Nephron progenitor cell (in vitro differentiated cells): ENCODE measurements at places on chromosomes 6 and 20.

- H3K4me1 ChIP-seq = peaks cover 12% of the 10 kb centered on the region
- no peak overlapping the region for H3K4me3 ChIP-seq
- no peak for DNase-seq
- H3K36me3 ChIP-seq = peaks cover 23% of the 10 kb centered on the region
- peaks cover 4% of the 10 kb centered on the region for H3K27me3 ChIP-seq
These were observed 303.8 kb upstream of the THEMIS start for GRCh38 chr6:128204616-128205015.

DNA sequence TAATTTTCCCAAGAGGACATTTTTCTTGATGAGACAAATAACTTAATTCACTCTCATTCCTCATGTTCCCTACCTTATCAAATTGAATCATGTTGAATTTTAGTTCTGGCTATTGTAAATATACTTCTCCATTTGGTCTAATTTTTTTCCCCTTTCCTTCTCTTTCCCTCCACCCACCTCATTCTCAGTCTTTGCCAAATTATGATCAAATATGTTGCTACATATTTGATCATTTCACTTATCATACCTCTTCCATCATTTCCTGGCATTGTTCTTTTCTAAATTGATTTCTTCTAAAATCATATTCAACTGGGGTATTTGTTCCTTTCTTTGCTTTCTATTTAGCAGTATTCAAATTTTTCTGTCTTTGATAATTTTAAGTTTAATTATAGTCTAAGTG is 52.3 kb downstream of the HDGFL1 start:
- no peak overlapping the region for H3K4me3 ChIP-seq
- H3K27ac ChIP-seq = no peak overlapping the region
- peaks cover 3% of the 10 kb centered on the region for H3K27me3 ChIP-seq
- no peaks in the 10 kb centered on the region for H3K4me1 ChIP-seq
- DNase-seq = no peak

GRCh38 chr6:17161076-17161475 is 59.2 kb downstream of the STMND1 start:
- no peak for DNase-seq
- no peaks in the 10 kb centered on the region for H3K27me3 ChIP-seq
- H3K36me3 ChIP-seq = peaks cover 10% of the 10 kb centered on the region

DNA sequence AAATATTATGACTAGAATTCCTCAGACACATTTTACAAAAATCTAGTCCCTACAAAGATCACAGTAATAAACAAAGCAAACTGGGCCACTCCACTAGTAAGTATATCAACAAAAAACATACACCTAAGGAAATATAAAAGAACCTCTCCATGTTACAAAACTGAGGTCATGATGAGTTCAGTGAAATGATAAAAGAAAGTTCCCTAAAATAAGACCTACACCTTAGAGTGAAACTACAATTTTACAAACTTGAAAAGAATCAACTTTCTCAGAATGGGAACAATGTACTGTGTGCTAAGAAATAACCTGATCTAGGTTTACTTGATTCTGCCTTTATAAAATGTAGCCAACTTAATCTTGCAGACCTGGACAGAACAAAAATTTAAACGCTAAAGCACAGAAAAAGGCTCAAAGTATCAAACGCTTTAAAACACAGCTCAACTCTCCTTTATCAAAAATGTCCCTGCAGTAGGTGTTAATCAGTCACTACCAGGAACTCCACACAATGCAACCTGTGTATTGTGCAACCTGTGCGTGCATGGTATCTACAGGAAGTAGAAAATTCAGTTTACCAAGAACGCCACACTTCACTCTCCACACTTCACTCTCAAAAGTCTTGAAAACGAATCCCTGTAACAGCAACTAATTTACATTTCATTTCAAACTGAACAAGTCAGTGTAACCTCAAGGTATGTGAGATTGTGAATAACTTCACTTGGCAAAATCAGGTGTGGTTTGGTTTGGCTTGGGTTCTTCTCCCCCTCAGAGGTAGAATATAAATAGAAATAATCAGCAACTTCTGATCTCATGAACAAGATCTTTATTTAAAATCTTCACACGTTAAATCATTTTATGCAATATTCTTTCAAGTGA is 1.8 kb downstream of the RALGAPA2 start:
- H3K36me3 ChIP-seq = peaks cover 5% of the 10 kb centered on the region
- H3K4me1 ChIP-seq = peaks cover 26% of the 10 kb centered on the region
- peak overlapping the region; percentile 92 for H3K4me3 ChIP-seq
- DNase-seq = no peak

DNA sequence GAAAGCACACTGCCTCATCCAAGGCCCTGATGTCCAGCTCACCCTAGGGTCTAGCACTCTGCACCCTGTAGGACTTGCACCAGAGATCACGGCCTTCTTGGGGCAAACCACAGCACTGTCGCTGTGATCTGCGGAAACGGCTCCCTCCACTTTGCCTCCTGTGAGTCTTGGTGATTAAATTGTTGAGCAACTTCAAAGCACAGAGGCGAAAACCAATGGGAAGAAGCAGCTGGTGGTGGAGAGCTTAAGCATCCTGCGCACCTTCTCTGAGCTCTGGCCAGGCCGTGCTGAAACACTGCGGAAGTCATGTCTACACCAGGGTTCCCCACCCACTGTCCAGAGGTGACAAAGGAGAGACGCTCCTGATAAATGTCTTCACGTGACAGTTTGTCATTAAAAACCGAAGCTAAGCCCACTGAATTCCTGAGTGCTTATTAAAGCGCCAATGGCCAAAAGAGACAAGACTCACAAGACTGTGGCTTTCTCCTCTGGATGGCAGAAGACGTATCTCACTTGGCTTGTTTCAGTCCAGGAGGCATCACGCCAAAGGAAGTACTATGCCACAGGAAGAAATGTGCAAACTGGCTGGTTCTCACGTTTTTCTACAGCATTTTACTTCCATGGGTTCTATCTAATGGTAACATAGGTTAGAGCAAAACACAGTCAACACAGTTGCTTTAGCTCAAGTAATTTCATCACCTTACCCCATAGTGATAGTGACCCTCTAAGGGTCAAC is 3.1 kb downstream of the RAMACL start:
- peaks cover 4% of the 10 kb centered on the region for H3K27me3 ChIP-seq
- no peaks in the 10 kb centered on the region for H3K36me3 ChIP-seq
- H3K4me1 ChIP-seq = peaks cover 29% of the 10 kb centered on the region
- DNase-seq = no peak

GRCh38 chr6:16736856-16737775 is 24.1 kb downstream of the ATXN1 start:
- peaks cover 31% of the 10 kb centered on the region for H3K4me1 ChIP-seq
- no peak for DNase-seq
- peaks cover 1% of the 10 kb centered on the region for H3K27me3 ChIP-seq

DNA sequence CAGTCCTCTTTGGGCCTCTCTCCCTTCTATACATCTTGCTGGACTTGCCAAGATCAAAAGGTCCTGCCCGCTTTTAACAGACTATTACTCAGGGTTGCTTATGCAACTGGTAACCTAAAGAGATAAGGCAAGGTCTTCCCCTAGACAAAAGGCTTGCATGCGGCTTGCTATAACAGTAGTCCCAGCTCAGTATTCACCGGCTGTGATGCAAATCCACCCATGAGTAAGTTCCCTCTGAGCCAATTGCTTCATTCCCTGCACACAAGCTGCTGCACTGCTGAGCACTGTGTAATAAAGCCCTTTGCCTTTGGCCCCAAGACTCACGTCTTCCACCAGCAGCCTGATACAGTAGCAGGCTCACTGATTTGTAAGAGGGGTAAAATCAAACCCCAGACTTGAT is 363.8 kb downstream of the PRKN start:
- H3K4me1 ChIP-seq = peaks cover 33% of the 10 kb centered on the region
- H3K27ac ChIP-seq = no peak overlapping the region
- no peak for DNase-seq
- H3K4me3 ChIP-seq = no peak overlapping the region

- H3K27ac ChIP-seq = peak overlapping the region; percentile 20
- peaks cover 4% of the 10 kb centered on the region for H3K36me3 ChIP-seq
- no peak overlapping the region for H3K4me3 ChIP-seq
- H3K27me3 ChIP-seq = peaks cover 3% of the 10 kb centered on the region
- DNase-seq = no peak
These were observed 133.9 kb upstream of the BEND6 start for GRCh38 chr6:56821005-56821432.

DNA sequence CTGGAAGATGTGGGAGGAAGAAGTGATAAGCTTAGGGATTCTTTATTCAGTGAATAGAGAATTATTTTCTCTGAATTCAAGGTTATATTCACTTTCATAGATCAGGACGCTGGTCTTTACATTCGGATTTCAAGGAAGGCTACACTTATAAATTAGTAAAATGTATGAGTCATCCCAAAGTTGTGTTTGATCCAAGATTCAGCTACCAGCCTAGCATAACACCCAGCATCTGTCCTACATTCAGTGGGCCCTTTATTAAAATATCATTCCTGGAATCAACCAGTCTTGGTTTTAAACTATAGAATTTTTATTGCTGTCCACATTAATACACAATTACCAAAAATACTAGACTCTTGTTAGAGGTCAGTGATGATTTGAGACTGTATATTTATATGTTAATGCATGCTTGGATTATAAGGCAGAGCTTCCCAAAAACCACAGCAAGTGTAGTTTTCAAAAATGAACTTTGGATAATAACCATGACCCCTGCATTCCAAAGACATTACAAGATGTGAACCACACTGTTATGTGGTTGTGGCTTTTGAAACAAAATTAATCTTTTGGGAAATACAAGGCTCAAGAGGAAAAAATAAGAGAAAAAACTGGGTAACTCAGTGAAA is 210.7 kb upstream of the CNR1 start:
- H3K4me1 ChIP-seq = peaks cover 12% of the 10 kb centered on the region
- no peak overlapping the region for H3K4me3 ChIP-seq
- DNase-seq = no peak
- peaks cover 7% of the 10 kb centered on the region for H3K27me3 ChIP-seq
- no peaks in the 10 kb centered on the region for H3K36me3 ChIP-seq

DNA sequence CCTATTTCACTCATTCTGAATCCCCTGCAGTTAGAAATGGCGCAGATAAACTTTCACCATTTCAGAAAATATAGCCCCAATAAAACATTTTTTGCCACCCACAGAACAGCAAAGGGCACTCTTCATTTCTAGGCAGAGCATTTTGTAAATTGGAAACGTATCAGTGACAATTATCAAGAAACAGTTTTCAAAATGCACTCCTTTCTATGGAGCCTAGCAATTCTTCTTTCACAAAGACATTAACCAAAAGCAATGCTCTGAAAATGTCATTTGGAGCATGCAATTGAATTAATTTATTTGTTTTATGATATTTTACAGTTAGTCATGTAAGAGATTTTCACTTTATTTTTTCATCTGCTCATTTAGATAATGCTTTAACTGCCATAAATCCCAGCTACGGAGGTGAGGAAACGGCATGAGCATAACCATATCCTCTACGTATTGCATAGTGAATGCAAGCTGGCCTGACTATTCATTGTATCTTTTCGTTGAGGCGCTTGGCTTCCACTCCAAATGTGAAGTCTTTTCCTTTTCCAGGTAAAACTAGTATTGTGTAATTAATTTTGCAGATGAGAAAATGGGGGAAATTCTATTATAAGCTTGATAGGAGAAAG is 813.4 kb downstream of the C6orf118 start:
- DNase-seq = no peak
- H3K4me1 ChIP-seq = no peaks in the 10 kb centered on the region
- H3K27me3 ChIP-seq = peaks cover 4% of the 10 kb centered on the region
- no peaks in the 10 kb centered on the region for H3K36me3 ChIP-seq
- H3K27ac ChIP-seq = no peak overlapping the region

DNA sequence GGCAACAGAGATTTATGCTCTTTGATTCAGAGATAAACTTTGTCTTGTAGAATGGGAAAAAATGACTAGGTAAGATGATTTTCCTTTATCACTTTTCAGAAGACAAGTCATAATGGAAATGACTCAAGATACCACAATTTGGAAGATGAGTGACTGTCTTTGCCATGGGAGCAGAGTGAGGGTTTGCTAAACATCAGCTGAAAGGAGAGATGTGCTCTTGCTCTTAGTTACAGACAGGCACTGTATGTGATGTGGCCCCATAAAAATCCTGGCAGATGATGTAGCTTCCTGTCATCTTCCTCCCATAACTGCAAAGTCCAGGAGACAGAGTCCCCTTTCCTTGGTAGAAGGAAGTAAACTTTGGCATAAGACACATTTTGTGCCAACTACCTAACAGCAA is 47.6 kb downstream of the BACH2 start:
- peaks cover 2% of the 10 kb centered on the region for H3K27me3 ChIP-seq
- H3K4me3 ChIP-seq = no peak overlapping the region
- no peak overlapping the region for H3K27ac ChIP-seq
- DNase-seq = no peak

DNA sequence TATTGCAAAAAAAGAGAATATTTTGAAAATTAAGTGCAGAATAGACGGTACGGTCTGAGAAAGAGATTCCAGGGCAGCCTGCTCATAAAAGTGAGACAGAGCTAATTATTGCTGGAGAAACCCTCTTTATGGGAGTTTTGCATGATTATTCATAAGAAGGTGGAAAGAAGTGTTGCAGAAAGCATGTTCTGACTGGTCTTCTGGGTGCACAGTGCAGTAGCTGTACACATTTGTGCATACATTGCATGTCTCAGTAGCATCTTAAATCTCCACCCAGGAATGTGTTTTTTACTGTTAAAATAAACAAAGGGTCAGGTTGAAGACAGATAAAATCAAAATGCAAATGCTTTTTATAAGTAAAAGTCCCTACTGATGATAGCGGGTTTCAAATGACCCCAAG is 1813.6 kb upstream of the DEFB115 start:
- H3K27ac ChIP-seq = no peak overlapping the region
- H3K4me3 ChIP-seq = no peak overlapping the region
- DNase-seq = no peak

DNA sequence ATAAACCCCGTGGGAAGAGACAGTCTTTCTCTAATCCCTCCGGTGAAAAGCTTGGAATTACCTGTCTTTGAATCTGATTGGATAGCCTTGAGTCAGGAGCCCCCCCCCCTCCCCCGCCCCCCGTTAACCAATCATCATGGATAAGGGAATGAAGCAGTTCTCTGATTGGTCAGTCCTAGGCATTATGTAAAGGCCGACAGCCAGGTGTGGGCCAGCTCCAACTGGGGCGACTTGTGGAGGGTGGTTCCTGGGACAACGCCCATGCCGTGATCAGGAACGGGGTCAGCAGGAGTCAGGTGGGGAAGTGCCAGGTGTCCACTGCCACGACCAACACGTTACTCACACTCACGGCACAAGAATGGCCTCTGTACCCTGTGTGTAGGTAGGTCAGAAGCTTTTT is 406.8 kb upstream of the SULF2 start:
- peaks cover 7% of the 10 kb centered on the region for H3K27me3 ChIP-seq
- no peak overlapping the region for H3K27ac ChIP-seq
- DNase-seq = no peak

- no peaks in the 10 kb centered on the region for H3K27me3 ChIP-seq
- H3K27ac ChIP-seq = peak overlapping the region; percentile 59
These were observed 10.3 kb downstream of the RBM38 start for GRCh38 chr20:57401565-57401918.
